ENCODE measurements at places on chromosomes 12 and 14. TPM values are rescaled to one million over a fixed set of nuclear protein-coding genes. Genes with fewer than 3 reads are reported as not detected.

DNA sequence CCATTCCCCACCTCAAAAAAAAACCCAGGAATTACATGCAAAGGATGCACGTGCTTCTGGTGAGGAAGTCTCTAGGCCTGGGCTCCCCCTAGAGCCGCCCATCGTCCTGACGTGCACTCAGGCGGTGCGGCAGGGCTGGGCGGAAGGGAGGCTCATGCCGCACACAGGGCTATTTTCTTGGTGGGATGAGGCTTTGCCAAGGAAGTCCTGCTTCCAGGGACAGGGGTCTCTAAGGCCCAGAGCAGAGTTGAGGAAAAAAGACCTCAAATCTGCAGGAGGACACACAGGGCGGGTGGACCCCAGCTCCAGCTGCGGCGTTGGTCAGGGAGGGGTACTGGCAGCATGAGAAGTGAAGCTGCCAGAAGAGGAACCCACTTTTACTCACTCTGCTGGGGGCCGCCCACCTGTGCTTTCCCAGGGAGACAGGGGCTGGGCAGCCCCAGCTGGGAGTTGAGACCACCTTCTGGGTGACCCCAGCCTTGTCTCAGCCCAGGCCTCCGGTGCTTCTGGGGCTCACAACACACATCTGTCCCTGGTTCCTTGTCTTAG is 4.2 kb downstream of the RHOF start:
- no peak for DNase-seq

The CCND2 gene
- total RNA-seq: 13.9 TPM

The SERPINA10 gene
- total RNA-seq: not detected

The TCL1B gene
- not detected for total RNA-seq

- no peak for DNase-seq
These were observed 288.6 kb downstream of the PDZRN4 start for GRCh38 chr12:41476499-41477439.

The SLC39A2 gene
- 23.2 TPM for total RNA-seq

Data from esophagus squamous epithelium (tissue), 5 donors.